ENCODE measurements at places on chromosomes 1 and 21. TPM values are rescaled to one million over a fixed set of nuclear protein-coding genes. Genes with fewer than 3 reads are reported as not detected.
A peak's percentile ranks its signal among the peaks of the same experiment; 100 is the strongest.

- peak; percentile 1 for DNase-seq
Measured at GRCh38 chr1:58290685-58291372, 255.7 kb downstream of the OMA1 start.

DNA sequence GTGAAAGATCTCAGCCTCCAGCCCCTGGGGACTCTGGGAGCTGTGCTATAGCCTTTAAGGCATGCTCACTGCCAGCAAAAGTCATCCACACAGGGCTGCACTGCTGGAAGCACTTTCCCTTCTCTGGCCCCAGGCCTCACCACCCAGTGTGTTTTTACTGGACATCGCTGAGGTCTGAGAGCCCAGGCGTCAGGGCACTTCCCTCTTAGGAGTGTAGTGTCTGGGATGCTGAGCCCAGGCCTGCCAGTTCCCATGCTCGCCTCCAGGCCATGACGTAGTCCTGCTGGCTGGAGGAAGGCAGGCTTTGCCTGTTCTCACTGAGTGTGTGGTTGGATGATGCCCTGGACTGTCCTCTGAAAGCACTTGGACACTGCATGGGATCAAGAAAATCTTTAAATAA, 101.2 kb downstream of the GDAP2 start:
- no peak for DNase-seq

DNA sequence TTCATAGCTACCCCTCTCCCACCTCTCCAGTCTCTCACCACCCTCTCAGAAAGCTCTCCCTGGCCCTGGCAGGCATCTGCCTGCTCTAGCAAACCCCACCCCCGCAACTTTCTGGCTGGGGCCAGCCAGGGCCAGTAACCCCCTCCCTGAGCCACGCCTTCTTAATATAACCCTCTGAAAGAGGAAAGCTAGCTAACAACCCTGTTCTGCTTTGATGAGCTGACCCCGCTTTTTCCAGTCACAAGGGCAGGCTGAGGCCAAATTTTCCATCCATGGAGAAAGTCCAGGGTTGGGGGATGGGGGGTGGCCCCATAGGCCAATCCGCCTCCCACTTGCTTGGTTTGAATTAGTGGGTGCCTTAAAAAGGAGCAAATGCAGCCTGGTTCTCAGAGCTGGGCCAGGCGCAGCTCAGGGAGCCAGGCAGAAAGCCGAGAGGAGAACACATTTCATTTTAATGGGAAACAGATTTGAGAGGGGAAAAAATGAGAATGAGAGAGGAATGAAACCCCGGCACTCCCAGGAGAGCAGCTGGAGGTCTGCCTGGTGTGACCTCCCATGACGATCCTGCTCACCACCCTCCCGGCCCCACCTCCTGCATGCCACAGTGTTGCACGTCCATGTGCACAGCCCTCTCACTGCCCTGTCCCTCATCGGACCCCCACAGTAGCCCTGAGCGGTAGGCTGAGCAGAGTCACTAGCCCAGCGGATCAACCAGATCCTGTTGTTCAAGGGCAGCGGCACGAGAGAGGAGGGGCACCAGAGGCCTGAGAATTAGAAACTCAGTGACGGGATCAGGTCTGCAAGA, 62.3 kb downstream of the OPTC start:
- DNase-seq, result no peak

DNA sequence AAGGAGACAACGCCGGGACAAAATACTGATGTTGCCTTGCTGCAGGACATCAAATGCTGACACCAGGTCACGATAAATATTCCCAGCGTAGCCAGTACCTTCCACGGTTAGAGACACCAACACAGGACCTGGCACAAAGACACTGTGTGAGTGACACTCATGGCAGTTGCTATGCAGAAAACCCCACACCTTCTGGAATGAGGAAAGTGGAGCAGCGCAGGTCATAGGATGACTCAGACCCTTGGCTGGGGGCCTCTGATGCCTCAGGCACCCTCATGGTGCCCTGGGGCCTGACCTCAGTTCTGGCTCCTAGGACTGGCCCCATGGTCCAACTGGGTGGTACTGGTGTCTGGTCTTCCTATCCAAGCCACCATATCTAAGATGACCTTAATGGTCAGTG, 7.0 kb downstream of the DCST2 start:
- DNase-seq, result no peak

- no peak for DNase-seq
Measured at GRCh38 chr1:1098681-1099421, 17.0 kb downstream of the C1orf159 start.

GRCh38 chr1:20008391-20008841, 29.0 kb upstream of the PLA2G2A start:
- no peak for DNase-seq

- DNase-seq, result peak; percentile 88
Measured at GRCh38 chr1:32798679-32799416, 18.3 kb downstream of the YARS1 start.

DNA sequence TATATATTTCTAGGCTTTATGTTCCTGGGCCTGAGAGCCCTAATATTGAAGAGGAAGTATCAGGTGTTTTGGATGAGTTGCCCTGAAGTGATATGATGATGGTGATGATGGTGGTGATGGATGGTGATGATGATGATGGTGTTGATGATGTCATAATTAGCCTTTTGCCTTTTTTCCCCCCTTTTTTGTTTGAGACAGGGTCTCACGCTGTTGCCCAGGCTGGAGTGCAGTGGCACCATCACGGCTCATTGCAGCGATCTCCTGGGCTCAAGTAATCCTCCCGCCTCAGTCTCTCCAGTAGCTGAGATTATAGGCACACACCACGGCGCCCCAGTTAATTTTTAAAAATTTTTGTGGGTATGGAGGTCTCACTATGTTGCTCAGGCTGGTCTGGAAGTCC, 76.5 kb downstream of the CNST start:
- no peak for DNase-seq

DNA sequence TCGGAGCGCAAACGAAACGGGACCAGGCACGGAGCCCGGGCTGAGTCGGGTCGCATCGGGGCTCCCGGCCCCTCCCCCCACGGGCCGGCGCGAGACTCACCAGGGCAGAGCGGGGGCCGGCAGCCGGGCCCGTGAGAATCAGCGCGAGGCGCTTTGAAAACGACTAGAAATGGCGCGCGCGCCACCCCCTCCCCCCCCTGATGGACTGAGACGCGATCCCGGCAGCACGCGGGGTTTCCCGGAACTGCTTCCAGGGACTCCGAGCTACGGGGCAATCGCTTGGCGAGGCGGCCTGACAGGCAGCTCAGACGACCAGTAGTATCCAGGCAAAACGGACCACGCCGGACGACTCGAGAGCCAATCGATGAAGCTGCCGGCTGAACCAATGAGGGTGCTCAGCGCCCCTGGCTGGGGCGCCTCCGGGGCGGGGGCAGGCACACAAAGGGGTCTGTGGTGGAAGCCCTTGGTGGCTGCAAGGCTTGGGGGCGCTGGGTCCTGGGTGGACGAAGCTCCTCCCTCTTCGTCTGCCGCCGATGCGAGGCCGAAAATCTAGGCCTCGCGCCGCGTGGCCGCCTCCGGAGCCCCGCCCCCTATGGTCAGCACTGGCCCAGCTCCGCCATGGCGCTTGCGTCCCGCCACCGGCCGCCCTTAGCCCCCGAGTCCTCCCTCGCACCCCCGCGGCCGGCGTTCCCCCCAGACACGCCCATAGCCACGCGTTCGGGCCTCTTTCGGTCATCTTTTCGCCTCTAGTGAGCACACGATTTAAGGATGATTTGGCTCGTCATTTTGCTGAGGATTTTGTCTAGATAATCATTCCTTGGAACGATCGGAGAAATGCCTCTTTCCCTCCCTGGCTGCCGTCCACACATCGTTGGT, at the start of gene HNRNPR:
HNRNPR (minus strand) TSS at position 174 of the 876 bp plus-strand sequence. CDS start 3,276 bp downstream, outside the sequence.
- peak; percentile 98 for DNase-seq

DNA sequence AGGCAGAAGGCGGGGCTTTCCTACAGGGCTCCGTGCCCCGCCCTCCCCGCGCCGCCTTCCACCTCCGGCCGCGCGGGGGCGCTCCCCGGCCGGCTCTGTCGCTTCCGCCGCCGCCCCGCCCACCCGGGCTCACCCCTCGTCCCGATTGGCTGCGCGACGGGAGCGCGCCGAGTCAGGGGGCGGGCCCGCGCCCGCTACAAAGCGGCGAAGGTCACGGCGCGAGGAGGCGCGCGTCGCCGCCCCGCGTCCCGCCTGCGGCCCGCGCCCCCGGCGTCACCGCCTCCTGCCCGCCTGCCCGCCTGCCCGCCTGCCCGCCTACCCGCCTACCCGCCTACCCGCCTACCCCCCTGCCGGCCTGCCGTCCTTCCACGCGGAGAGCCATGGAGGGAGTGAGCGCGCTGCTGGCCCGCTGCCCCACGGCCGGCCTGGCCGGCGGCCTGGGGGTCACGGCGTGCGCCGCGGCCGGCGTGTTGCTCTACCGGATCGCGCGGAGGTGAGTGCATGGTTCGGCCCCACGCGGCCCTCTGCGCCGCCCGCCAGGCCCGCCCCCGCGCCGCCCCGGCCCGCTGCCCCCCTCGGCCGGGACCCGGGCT, at the start of gene TMEM201:
TMEM201 (plus strand) TSS at position 361 of the 593 bp plus-strand sequence; CDS start at position 381, 20 bp downstream.
- peak; percentile 92 for DNase-seq

DNA sequence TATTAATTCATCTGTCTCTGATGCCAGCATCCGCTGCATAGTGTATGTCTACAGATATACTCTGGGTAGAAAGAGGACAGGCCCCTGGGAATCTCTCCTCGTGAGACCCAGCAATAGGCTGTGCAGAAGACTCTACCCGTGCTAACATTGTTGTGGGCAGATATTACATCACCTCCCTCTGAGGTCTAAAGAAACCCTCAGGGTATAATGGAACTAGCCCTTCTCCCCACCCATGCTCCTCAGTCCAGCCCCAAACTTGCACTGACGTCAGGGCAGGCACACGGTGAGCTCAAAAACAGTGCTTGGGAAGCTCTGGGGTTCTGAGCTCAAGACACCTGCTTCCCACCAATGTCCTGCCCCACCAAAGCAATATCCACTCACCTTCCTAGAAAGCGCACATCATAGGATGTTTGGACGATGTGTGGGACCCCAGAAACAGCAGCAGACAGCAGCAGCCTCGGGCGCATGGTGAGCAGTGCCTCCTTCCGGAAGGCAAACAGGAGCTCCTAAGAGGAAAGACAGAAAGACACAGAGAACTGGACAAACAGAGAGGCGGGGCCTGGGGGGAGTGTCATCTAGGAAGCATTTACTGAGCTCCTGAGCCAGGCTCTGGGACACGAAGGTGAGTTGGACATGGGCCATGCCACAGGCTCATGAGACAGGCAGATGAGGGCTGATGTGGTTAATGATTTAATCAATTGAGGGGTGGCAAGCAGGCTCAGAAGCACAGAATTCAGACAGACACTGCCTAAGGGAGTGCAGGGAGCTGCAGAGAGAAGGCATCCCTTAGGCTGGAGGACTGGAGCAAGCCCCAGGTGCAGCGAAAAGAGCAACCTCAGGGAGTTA, 4.8 kb downstream of the OVGP1 start:
- DNase-seq, result no peak

DNA sequence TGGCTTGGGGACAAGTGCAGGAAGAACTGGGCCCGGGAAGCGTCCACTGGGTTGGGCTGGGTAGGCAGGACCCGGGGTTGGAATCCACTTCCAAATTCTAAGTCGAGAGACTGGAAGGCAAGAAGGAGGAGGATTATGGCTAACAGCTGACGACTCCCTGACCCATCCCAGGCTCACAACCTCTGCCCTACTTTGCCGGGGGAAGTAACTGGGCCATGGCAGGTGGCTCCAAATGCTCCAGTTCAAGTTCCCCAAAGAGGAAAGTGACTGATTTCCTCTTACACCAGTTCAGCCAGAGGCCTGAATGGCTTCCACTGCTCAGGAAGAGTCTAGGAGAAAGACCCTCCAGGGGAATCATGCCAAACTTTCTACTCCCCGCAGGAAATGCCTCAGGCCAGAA, 11.4 kb downstream of the EMC1 start:
- no peak for DNase-seq

DNA sequence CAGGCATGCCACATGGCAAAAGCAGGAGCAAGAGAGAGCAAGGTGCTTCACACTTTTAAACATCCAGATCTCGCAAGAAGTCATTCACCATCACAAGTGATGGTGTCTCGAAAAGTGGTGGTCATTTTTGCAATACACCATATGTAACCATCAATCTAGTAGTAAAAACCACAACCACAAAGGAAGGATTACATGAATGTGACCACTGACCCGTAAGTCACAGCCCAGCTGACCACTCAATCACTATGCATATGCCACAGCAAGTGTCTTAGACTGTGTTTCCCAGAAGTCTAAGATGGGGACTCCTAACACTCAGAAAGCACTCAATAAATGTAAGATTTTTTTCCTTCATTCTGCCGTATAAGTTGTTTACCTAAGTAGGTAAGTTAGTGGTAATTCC, 76.9 kb downstream of the FH start:
- DNase-seq, result no peak

- no peak for DNase-seq
Measured at GRCh38 chr1:116513956-116514355, 56.9 kb downstream of the CD58 start.

GRCh38 chr1:24317956-24318614, 1.1 kb upstream of the GRHL3 start:
- DNase-seq, result no peak

DNA sequence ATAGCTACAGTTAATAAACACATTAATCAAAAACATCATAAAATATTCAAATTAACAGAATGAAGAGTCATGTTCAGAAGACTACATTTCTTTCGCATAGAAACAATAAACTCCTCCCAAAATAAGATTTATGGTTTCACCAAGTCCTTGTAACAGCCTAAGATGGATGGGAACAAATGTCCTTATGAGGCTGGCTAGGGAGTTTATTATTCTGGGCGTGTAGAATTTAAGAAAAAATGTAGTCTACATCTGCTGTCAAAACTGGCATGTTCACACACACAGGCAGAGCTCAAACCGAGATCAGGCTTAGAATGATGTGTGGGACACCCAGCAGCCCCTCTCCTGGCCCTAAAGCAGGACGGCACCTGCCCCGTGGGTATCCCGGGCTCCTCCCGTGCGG, 101.1 kb downstream of the NPHP4 start:
- no peak for DNase-seq

DNA sequence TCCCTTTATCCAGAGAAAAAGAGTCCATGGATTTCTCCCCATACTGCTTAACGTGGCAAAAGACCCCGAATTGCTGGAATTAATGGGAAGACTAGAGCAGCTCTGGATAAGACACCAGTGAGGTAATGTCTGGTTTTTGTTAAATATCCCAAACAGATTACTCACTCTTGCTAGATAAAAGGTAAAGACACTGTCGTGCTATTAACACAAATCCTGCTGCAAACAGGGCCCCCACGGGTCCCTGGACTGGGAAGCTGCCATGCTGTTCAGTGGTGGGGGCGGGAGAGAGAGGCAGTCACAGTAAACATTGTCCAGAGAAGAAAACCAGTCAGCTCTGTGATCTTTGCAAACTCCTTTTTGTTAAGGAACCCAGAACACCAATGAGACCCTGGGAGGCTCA, 15.2 kb upstream of the SRP9 start:
- DNase-seq, result no peak

Gene SLAMF7
- total RNA-seq, result 0.76 TPM

Gene COL11A1
- total RNA-seq, result not detected

Gene DCST1
- total RNA-seq, result 0.32 TPM

Gene LCE2A
- not detected for total RNA-seq

Gene PLA2G2D
- total RNA-seq, result not detected

Gene FMO3
- not detected for total RNA-seq

Gene SERPINC1
- not detected for total RNA-seq

Gene UBL4B
- not detected for total RNA-seq

Gene EVA1C
- 8.3 TPM for total RNA-seq

Gene RCSD1
- 174 TPM for total RNA-seq

Gene MATN1
- 1.9 TPM for total RNA-seq

Gene PERM1
- total RNA-seq, result not detected

Gene C1orf35
- total RNA-seq, result 23.5 TPM

Gene DHCR24
- total RNA-seq, result 2.0 TPM

Gene DDR2
- 0.32 TPM for total RNA-seq
